ENCODE measurements at places on chromosomes 6 and 20. TPM values are rescaled to one million over a fixed set of nuclear protein-coding genes. Genes with fewer than 3 reads are reported as not detected.

Gene CLPSL1
- not detected for total RNA-seq

Gene SLC22A1
- total RNA-seq: 1.7 TPM

Gene SLC22A3
- 44.9 TPM for total RNA-seq

Gene HLA-DPA1
- total RNA-seq: not detected

Gene PRPH2
- not detected for total RNA-seq

Gene IP6K3
- 0.31 TPM for total RNA-seq

Gene COL19A1
- total RNA-seq: not detected

Gene FAM217A
- total RNA-seq: not detected
